ENCODE measurements at places on chromosomes 2 and 18. TPM values are rescaled to one million over a fixed set of nuclear protein-coding genes. Genes with fewer than 3 reads are reported as not detected.

- DNase-seq: no peak
Measured at GRCh38 chr2:109304242-109304641, 175.2 kb downstream of the SH3RF3 start.

DNA sequence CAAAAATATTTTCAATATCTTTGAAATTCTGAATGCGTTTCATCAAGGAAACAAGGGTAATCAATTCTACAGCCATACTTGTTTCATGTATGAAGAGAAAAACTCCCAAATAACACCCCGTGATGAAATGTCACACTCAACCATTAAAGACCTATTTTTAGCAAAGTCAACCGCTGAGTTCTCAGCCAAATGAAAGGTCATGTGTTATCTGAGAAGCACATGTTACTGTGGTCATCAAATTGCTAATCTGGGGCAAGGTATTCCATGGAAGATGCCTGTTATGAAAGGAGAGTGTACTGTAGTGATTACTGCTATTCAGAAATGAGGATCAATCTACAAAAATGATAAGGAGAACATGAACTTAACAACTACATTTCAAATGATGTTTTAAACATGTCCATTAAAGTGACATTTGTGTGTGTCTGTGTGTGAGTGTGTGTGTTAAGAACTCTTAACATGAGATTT, 126.7 kb downstream of the BCL2 start:
- DNase-seq: no peak

- peak; percentile 21 for DNase-seq
Measured at GRCh38 chr2:9002637-9003365, 683 bp downstream of the MBOAT2 start.

DNA sequence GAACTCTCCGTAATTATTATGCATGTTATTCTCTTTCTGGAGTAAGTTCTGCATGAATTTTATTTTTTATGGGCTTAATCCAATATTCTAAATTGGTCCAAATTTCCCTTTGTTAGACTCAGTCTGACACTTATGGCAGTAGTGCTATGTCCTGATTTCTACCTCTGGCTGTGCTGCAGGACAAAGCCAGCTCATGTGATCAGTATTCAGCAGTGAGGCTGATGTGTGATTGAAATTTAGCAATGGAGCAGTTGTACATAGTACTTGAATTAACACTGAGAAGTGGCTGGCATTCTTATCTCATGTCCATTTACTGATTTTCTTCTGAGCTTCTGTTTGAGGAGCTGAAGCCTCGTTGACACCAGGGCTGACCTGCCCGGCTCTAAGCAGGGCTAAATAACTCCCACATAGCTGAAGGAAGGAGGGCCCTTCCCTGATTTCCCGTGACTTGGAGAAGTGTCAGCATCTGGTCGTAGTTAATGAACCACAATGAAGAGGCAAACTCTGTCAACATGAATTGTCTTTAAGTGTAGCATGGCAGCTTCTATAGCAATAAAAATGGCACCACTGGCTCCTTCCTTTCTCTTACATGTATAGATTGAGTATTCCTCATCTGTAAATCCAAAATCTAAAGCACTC, 159.0 kb upstream of the RASGRP3 start:
- no peak for DNase-seq

TACR1 gene
- total RNA-seq: 0.28 TPM

AKAIN1 gene
- not detected for total RNA-seq

DNA sequence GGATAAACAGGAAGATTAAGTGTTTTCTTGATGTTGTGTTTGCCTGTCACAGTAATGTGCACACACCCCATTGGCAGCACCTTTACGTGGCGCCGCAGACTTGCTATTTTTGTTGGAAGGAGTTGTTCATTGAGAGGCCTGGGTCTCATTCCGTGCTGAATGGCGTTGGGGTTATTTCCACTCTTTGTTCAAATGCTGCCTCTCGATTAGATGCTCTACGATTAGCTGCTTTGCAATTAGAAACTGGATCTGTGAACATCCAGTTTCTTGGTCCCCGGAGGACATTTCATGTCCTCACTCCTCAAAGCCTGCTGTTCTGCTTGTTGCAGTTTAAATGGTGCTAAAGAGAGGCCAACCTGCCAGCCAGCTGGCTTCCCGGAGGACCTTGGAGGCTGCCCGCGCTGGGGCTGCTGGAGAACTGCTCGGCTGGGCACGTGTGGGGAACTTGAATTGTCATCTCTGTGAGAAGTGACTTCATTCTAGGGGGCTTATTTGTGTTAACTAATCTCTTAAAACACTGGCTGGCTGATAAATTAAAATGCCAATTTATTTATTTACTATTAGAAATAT, 117.4 kb upstream of the NABP1 start:
- DNase-seq: no peak

DNA sequence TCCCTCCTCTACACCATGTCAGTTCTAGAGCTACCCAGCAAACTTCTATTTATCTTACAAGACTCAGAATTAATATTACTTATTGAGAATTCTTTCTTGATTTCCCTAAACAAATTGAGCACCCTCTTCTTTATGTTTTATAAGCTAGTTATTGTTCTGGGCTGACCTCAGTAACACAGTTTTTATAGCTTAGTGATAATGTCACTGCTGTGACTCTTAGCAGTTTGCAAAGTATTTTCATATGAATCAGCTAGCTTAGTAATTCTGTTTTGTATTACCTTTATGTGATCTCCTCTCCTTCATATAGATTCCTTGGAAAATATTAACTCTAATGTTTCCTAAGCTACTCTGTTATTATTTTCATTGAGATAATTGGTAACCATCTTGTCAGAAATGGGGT, 114.9 kb downstream of the PMS1 start:
- no peak for DNase-seq

DES gene
- total RNA-seq: 114 TPM

TRMT61B gene
- 11.2 TPM for total RNA-seq

SLC4A5 gene
- total RNA-seq: 1.5 TPM

DNA sequence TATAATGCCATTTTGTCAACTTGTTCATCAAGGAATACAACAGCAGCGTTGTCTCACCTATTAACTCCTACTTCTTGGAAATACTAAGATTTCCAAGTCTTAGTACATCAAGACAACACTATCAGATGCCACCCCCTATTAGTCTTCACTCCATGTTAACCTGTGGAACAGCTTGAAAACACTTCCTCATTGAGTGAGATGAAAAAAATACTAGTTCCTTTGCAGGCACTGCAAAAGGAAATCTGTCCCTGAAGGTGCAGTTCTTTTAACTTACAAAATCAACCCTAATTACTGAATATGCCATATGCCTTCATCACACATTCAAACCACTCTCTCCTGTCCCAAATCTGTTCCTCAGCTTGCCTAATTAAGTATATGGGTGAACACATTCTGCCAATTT, 4.0 kb downstream of the CWC22 start:
- no peak for DNase-seq

CDH2 gene
- 132 TPM for total RNA-seq

EFEMP1 gene
- total RNA-seq: 54.6 TPM

- no peak for DNase-seq
Measured at GRCh38 chr2:1772471-1773267, 28.4 kb upstream of the PXDN start.

DNA sequence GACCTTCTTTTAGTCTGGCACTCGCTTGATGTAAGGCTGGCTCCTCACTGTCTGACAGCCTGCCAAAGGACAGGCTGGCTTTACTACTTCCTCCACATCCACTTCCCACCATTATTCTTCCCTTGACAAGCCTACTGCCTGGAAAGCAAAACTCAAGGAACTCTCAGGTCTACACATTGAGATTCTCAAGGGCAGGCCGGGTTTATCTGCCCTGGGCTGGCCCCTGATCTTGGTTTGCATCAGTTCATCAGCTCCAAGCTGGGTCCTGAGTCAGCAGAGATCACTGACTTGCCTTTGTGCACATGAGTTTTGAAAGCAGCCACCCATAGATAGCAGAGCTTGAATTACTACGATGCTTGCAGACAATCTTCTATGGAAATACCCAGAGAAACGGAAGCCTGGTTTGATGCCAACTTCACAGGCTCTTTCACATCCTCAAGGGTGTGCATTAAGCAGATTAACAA, 53.9 kb downstream of the KCTD18 start:
- DNase-seq: no peak

DNA sequence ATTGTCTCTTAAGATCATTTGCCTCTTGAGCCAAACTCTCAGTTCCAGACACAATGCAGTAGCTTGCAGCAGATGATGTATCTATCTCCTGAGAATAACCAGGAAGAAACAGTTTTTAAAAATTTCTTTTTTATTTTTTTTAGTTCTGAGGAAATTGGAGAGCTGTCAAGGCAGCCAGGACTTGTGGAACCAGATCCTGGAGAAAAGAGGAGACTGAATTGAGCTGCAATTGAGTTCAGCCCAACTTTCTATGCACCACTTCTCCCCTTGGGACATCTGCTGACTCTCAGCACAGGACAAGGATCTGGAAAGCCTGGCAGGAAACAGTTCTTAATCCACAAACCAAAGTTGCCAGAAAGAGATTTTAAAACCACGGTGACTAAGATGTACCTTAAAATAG, 13.5 kb upstream of the CSRNP3 start:
- no peak for DNase-seq

DNA sequence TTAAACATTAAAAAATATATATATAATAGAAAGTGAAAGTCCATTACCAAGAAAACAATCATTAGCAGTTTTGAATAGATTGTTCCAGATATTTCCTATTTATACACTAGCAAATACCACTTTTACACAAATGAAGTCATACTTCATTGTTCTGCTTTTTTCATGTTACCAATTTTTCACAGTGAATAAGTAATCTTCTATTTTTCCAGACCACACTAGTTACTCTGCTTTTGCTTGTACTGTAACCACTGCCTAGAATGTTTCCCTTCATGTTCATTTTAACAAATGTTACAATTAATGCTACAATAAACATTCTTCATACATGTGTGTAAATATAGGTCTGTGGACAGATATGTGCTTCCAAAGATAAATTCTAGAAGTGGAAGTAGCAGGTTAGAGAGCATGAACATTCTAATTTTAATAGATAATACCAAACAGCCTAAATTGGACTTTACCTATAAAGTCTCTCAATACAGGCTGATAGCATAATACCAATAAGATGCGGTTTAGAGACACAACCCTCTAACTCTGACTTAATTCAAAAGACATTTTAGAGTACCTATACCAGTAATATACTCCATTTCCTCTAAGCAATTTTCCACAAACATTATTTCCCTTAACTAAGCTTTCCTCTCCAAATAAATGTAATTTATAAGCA, 17.0 kb downstream of the ITSN2 start:
- DNase-seq: no peak

DNA sequence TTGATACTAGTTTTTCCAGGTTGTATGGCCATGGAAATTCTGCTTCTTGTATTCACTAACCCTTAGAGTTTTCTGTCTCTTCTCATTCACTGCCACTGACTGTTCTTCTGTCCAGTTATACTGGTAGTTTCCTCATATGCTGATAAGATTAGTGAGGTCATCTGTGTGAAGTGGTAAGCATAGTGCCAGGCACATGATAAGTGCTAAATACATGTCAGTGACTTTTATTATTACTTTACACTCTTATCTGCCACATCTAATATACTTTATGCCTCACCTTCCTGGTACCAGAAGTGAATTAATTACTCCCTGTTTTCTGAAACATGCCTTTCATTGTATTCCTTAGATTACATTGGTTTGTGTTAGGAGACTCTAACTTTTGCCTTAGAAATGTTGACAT, 91.3 kb downstream of the NBEAL1 start:
- peak; percentile 26 for DNase-seq

CRYGC gene
- 1.3 TPM for total RNA-seq

- DNase-seq: peak; percentile 4
Measured at GRCh38 chr2:151459358-151459757, 49.7 kb downstream of the RIF1 start.

- no peak for DNase-seq
Measured at GRCh38 chr18:58336605-58337004, 292.3 kb downstream of the ALPK2 start.

GRCh38 chr2:99975386-99975785, 167.0 kb downstream of the AFF3 start:
- DNase-seq: no peak

DNA sequence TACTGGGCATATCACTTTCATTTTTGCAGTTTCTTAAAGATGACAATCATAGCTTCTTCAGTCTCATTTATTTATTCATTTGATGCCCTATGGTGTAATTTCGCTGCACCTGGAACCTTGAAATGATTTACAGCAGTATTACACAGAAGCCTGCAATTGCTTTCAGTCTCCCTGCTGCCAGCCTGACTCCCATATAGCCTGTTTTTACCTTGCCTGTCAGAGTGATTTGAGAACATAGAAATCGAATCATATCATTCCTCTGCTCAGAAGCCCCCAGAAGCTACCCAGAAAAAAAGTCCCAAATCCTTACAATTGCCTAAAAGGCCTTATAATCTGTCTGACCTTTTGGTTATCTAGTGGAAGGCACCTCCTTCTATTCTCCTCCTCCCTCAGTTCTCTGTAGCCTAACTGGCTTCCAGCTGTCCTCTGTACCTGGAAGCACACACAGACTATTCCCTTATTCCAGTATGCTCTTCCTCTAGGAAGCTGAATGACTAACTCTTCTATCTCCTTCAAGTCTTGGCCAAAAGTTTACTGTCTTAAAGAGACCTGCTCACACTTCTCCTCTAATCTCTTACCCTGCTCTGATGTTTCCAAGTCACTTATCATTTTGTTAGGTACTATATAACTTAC, 12.6 kb downstream of the SCN3A start:
- no peak for DNase-seq

GRCh38 chr2:3754280-3754679, 50.9 kb downstream of the DCDC2C start:
- DNase-seq: no peak

DNA sequence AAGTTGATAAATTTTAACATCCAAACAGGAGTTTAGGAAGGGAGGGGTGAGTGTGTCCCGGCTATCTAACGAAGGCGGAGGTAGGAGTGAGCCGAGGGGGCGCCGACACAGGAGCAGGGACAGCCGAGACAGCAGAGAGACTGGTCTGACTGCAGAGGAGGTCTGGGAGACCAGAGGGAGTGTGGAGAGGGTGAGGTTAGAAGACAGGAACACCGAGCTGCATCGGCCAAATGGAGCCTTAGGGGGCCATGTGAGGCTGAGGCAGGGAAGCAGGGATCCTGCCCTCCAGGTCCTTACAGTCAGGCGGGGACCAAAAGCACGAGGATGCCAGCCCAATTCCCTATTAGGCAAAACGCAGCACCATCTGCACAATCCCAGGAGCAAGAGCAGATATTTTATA, 67.0 kb downstream of the SFXN5 start:
- DNase-seq: no peak

GPR155 gene
- total RNA-seq: 20.5 TPM

All from hepatocyte (in vitro differentiated cells).